ENCODE measurements at places on chromosomes 13 and 19. TPM values are rescaled to one million over a fixed set of nuclear protein-coding genes. Genes with fewer than 3 reads are reported as not detected.

GPR18 gene
- not detected for total RNA-seq

DHX34 gene
- 10.8 TPM for total RNA-seq

DNA sequence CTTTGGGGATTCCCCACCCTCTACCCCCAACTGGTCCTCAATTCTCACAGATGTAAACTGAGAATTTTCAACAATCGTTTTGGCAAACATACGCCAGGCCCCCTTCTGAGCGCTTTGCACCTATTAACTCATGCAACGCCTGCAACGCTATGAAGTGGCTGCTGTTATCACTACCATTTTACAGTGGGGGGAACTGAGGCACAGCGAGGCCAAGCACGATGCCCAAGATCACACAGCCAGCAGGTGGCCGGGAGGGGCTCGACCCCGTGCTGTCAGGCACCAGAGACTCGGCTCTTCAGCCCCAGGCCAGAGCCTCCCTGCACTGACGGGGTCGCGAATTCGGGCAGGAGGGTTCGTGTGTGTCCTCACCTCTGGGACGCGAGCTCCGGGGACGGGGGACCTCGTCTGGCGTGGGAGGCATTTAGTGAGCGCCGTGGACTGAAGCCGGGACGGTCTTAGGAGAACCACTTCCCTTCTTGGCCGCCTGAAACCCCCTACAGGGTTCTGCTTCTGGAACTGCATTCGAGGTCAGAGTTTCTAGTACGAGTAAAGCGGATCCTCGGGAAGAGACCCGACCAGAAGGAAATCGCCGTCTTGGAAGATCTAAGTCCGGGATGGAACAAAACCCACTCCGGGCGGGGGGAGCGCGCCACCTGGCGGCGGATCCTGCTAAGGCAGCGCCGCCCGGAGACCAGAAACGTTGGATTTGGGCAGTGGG, 21.0 kb downstream of the ZNF114 start:
- peak; percentile 49 for DNase-seq

- DNase-seq: no peak
Observed at GRCh38 chr13:96398486-96398885, 308.6 kb downstream of the HS6ST3 start.

DNA sequence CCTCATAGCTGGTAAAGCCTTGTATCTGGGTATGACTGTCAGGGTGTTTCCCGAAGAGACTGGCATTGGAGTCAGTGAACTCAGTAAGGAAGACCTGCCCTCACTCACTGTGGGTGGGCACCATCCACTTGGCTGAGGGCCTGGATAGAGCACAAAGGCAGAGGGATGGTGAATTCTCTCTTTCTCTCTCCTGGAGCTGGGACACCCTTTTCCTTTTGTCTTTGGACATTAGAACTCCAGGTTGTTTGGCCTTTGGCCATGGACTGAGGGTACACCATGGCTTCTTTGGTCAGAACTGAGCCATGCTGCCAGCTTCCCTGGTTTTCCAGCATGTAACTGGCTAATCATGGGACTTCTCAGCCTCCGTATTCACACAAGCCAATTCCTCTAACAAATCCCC, 4.6 kb upstream of the CEACAM1 start:
- DNase-seq: no peak
